ENCODE measurements at places on chromosomes 13 and 19.

- DNase-seq: no peak
These were observed 733.9 kb upstream of the ARGLU1 start for GRCh38 chr13:107301724-107302374.

- no peak for DNase-seq
These were observed 123.9 kb downstream of the TUBA3C start for GRCh38 chr13:19057588-19058340.

DNA sequence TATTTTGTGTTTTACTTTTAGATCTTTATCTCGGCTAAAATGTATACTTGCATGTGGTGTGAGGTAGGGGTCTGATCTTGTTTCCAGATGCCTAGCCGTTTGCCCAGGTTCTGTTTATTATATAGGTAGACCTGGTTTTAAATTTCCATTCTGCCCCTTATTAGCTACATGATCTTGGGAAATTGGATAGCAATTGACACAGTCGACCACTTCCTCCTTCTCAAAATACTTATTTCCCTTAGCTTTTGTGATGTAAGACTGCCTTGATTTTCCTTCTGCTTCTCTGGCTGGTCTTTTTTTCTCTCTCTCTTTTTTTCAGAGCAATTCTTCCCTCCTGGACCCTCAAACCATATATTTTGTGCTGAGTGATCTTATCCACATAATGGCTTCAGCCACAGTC is 3.0 kb upstream of the PGLYRP1 start:
- no peak for DNase-seq

DNA sequence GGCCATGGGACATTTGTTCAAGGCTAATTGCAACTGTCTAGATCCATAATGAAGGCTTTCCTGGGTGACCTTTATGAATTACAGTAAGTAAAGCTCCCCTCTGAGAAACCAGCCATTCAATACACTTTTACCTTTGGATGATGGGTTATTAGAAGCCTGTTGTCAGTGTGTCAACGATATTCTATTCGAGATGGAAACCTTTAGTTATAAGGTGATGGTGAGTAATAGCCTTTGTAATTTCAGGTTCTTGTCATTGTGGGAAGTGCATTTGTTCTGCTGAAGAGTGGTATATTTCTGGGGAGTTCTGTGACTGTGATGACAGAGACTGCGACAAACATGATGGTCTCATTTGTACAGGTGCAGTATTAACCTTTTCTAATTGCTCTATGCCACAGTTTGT is 261.7 kb downstream of the ITGBL1 start:
- no peak for DNase-seq

DNA sequence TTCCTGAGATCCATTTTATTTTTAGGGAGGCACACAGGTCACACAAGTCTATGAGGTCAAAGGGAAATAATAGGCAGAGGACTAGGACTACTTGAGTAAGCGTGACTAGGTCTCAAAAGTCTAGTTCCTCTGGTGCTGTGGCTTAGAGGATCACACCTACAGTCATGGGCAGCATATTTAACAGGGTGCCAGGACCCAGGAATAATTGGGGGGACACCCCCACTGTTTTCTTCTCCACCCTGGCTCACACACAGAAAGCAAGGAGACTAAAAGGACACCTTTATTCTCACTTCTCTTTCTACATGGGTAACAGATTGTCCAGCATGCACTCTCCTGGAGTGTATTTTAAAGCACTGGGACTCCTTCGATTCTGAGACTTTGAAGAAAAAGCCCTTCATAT is 26.2 kb downstream of the OXGR1 start:
- DNase-seq: no peak
